ENCODE measurements at places on chromosomes 5 and 9.

- DNase-seq, result no peak
Measured at GRCh38 chr5:133848341-133848811, 120.0 kb downstream of the C5orf15 start.

DNA sequence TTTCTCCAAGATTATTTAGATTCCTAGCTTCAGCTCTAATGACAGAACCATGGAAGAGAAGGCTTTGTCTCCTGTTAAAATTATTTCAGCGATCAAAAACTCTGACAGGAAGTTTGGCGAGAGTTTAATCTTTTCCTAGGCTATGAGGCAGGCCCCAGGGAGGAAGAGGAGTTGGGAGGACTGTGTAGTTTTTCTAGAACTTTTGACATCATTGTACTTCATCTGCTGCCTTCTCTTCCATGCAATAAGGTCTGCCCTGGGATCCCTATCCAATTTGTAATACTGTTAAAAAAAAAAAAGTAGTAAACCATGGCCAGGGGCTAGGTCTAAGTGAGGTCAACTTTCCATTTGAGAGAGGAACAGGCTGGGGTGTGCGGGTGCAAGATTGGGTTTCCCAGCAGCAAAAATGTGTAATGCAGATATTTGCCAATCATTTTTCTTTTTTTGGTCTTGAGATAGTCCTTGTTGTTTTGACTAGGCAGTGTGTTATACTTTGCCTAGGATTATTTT is 261.9 kb upstream of the ANKH start:
- no peak for DNase-seq

DNA sequence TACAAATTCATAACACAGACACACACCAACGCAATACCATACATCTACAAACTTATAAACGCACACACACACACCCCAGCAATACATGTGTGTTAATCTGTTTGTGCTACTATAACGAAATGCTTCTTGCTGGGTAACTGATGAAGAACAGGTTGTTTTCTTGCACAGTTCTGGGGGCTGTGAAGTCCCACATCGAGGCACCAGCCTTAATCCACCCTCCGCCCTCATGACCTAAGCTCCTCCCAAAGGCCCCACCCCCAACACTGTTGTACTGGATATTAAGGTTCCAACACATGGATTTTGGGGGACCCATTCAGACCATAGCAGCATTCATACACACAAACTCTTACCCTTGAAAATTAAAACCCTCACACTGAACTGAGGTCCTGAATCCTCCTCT is 38.8 kb upstream of the LPCAT1 start:
- no peak for DNase-seq

DNA sequence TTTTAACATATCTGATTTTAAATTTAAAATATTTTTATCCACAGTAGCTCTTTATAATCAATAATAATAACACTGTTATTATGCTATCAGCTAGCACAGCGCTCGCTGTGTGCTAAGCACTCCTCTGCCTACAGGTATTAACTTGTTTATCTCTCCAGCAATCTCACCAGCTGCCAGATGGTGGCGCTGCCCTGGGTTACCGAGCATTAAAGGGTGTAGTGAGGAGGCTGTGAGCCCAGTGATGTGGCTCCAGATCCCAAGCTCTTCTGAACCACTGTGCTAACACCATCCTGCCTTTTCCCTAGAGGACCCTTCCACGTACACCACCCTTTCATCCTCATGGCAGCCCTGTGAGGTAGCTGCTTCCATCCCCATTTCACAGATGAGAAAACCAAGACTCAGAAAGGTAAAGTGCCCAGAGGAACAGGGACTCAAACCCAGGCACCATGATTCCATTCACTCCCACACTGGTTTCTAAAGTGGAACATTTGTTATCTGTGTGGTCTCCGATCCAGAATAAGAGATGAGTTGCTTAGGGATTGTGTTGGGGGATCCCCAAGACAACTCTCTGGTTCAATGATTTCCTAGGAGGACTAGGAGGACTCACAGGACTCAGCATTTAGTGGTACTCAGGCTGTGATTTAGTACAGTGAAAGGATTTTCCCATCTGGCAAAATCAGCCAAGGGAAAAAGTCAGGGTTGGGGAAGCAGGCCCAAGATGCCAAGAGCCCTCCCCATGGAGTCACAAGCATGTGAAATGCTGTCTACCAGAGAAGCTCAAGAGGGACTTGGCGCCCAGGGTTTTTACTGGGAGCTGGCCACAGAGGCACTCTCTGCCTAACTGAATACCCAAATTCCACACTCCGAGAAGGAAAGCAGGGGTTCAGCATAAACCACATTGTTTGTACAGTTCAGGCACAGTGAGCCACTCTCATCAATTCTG is 7.0 kb downstream of the IGFBPL1 start:
- DNase-seq, result peak; percentile 18

DNA sequence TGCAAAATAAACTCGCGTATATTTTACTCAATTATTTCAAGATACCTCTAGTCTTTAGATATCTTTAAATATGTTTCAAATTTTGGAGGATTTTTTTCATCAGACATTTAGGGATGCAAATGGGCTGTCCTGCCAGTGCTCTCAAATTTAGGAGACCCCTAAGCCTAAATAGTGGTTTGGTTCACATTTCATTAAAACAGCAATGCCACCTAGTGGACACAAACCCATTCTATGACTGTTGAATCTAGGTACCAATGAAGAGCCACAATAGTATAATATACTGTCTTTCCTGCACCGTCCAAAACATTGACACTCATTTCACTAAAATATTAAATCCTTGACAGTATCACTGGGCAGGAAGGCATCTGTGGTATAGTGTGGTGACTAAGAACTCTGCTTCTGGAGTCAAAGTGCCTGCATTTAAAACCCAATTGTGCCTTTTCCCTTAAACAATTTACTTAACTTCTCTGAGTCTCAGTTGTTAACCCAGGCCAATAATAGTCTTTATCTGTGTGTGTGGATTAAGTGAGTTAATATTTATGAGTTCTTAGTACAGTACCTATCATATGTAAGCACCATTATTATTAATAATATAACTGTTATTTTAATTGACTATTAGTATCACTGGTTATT is 148.0 kb downstream of the RORB start:
- no peak for DNase-seq

DNA sequence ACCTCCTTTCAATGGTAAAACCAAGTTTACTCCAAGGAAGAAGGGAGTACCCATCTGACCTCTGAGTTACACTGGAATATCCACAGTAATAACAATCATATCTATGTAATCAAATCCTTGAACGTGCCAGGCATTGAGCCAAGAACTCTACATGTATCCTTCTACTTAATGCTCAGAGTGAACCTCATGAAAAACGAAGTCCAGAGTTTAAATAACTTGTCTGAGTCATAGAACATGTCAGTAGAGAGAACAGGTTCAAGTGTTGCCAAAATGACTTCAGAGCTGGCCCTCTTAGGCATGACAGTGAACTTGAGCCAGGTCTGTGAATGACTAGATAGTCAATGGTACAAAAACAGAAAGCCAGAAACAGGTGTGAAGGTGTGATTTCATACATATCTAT is 164.1 kb upstream of the ZNF618 start:
- no peak for DNase-seq

DNA sequence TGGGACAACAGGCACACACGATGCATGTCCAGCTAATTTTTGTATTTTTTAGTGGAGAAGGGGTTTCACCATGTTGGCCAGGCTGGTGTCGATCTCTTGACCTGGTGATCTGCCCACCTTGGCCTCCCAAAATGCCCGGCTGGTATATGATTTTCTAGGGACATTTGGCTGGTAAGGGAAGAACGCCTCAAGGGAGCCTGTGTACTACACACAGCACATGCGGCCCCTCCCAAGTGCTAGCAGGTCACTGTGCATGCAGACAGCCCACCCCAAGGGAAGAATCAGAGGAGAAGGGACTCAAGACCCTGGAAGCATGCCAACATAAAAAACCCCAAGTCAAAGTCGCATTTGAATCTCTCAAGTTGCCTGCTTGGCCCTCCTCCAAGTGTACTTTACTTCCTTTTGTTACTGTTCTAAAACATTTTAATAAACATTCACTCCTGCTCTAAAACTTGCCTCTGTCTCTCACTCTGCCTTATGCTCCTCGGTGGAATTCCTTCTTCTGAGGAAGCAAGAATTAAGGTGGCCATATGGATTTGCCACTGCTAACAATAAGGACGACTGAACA is 24.3 kb upstream of the OTULINL start:
- no peak for DNase-seq

DNA sequence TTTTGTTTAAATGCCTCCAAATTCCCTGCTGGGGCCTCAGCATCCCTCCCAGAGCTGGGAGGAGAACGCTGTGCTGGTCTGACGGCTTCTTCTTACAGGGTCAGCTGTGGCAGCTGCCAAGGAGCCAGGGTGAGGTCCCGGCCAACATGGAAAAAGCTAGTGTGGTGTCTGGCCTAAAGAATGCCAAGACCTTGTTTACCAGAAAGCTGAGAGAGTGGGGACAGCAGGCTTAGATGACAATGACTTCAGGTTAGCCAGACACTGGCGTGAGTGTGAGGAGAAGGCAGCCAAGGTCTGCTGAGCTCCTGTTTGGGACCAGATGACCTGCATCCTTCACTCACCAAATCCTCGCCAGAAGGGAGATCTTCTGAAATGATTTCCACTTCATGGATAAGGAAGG is 112.5 kb downstream of the CRB2 start:
- DNase-seq, result no peak

GRCh38 chr5:141479776-141480175 is 4.0 kb downstream of the PCDHGC3 start:
- no peak for DNase-seq

DNA sequence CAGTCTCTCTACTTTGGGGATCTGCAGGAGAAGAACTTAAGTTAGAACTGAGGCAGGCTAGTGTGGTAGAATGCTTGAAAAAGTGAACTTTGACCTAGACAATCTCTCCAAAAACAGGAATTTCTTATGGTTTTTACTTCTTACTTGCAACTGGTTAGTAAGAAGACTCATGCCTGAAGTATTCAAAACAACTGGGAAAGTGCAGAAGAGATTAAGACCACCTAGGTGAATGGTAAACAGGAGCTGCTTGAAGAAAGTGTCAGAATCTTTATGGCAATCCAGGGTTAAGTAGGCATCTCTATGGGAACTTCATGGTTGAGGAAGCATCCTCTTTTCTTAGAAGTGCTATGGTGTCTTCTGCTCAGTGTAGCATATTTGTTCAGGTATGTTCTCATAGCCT is 428.6 kb upstream of the TLE4 start:
- DNase-seq, result no peak

DNA sequence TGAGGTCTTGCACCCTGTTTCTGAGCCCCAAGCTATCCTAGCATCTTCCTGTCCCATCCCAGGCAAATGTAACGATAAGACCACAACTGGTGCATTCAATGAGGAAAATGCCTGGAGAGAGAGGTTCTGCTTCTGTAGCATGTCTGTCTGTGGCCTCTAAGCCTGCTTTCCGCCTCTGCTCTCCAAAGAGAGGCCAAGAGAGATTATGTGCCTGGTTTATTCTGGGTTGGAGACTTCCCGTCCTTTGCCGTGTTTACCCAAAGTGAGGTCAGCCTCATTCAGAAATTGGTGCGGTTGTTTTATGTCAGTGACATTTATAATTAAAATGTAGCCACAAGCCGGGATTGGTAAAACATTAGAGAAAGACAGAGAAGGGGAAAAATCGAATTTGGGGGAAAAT is 77.8 kb downstream of the FGF1 start:
- no peak for DNase-seq

DNA sequence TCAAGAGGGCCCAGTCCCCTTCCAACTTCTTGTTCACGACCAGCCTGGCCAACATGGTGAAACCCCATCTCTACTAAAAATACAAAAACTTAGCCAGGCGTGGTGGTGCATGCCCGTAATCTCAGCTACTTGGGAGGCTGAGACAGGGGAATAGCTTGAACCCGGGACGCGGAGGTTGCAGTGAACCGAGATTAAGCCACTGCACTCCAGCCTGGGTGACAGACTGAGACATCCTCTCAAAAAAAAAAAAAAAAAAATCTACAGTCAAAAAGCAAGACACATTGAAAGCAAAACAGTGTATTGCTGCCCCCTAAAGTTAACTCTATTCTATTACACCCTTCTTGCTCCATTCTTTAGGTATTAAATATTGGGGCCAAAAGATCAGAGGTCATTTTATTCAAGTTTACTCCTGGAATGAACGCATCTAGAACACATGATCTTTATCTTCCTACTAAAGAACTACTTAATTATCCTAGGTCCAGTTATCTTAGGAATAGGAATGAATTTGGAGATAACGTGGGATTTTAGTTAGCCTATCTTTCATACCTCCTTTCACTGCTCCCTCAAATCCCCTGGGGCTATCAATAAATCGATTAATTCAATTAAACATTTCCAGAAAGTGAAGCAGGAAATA is 2.4 kb downstream of the ATG12 start:
- DNase-seq, result peak; percentile 72

DNA sequence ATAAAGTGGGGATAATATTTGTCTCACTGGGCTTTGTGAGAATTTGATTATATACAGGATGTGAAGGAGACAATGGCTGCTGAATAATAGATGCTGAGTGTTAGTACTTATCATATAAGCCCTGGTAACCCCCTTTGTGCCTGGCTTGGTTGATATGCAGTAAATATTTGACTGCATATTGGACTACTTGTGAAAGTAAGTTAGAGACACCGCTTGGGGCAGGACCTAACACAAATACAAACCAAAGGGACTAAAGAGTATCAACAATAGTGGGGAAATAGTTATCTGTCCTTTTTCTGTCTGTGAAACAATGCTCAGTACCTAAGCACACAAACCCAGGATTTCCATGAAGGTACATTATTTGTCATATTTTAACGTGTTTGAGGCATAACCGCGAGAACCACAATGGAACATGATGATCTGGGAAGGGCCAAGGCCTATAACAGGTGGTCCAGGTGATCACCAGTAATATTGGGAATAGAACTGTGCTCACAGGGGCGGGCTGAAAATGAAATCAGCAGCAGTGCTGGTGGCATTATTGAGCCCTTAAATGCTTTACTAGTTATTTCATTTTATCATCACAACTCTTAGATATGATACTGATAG is 138.2 kb upstream of the SMARCA2 start:
- DNase-seq, result no peak
